ENCODE measurements at places on chromosomes 4 and X.
A peak's percentile ranks its signal among the peaks of the same experiment; 100 is the strongest.

DNA sequence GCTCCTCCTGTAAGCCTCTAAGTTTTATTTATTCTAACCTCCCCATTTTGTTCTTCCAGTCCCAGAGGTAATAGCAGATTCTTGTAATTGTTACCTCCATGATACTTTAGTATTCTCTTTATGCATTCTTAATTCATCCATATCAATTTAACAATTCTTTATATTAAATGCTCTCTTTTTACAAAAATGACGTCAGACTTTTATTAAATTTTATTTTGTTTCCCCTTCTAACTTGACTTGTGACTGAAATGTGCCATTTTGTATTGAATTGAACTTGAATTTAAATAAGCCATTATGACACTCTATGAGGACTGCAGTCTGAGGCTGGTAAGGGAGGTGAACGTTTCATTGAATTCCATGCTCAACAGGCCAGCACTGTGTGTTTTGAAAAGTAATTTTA is 60.0 kb upstream of the NUDT10 start:
- DNase-seq, result no peak

DNA sequence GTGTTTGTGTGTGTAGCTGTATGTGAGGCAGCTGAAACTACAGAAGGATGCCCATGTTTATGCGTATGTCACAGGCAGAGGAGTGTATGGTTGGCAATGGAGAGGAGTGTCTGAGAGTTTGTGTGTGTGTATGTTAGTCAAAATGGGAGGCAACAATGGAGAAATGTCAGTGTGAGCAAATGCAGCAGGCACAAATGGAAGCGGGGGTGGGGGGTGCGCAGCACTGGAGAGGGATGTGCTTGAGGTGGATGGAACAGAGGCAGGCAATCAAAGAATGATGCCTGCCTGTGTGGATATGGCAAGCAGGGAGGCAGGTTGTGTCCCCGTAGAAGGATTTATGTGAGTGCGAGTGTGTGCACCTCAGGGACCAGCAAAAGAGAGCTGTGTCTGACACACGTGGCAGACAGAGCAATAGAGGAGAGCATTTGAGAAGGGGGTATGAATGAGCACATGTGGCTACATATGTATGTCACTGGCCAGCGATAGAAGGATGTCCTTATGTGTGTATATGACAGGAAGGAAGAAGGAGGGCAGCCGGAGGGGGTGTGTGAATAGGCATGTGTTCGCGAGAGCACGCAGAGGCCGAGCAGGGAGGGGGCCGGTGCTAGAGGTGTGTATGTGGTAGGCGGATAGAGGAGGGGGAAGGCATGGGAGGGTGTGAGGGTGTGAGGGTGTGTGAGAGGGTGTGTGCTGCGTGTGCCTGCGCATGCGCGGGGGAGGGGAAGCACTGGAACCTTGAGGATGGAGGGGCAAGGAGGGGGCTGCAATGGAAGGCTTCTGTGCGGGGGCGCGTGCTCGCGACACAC is 1.1 kb downstream of the PJA1 start:
- peak; percentile 31 for DNase-seq

- no peak for DNase-seq
Observed at GRCh38 chrX:109926743-109927662, 75.9 kb upstream of the TMEM164 start.

- no peak for DNase-seq
Observed at GRCh38 chrX:150371877-150372276, 8.8 kb downstream of the MAMLD1 start.

- no peak for DNase-seq
Observed at GRCh38 chrX:63404332-63404731, 53.2 kb upstream of the SPIN4 start.

DNA sequence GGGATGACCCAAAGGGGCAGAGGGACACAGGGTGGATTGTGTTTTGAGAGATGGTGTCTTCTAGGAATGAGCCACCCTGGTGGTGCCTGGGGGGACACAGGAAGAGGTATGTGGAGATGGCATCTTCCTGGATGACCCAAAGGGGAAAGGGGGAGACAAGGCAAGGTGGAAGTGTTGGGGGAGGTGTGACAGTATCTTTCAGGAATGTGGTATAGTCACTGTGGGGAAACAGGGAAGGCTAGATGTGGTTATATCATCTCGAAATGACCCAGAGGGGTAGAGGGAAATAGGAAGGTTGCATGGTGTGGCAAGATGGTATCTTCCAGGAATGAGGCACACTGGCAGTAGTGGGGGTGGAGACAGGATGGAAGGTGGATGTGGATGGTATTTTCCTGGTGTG is 62.9 kb downstream of the MAOA start:
- no peak for DNase-seq

GRCh38 chr4:177451108-177451500 is 8.9 kb upstream of the AGA start:
- DNase-seq, result no peak

- DNase-seq, result no peak
Observed at GRCh38 chrX:37854148-37854547, 6.8 kb upstream of the DYNLT3 start.

DNA sequence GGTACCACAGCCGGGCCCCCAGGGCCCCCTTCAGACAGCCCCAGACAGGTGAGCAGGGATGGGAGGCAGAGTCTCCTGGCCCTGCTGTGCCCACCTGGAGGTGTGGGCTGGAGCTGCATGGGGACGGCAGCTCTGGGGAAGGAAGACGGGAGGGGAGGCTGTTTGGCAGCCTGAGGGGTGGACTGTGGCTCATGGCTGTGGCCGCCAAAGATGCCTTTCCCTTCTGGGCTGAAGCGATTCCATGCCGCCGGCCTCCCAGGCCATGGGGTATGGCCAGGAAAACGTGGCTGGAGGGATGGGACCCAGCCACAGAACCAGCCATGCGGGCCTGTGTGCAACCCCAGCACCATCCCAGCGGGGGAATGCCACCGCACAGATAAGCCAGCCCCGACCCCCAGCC is 65.7 kb downstream of the FAM53A start:
- DNase-seq, result no peak

DNA sequence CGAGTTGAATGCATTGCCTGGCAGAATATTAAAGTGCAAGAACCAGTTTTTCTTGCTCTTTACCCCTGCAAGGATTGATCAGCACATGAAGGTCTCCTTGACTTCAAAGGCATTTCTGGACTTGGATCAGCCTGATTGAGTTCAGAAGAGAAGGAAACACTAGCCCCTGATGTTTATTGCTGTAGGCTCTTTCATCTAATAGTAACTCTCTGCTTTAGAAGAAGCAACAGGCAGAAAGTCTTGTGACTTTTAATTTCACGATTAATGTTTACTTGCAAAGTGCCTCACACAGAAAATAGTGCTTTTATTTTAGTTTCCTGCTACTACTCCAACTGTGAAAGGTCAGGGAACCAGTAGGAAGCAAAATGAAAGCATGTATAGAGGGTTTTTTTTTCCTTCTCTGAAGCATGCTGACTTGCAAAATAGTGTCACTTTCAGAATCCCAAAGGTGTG is 69.1 kb downstream of the PCDH7 start:
- no peak for DNase-seq

DNA sequence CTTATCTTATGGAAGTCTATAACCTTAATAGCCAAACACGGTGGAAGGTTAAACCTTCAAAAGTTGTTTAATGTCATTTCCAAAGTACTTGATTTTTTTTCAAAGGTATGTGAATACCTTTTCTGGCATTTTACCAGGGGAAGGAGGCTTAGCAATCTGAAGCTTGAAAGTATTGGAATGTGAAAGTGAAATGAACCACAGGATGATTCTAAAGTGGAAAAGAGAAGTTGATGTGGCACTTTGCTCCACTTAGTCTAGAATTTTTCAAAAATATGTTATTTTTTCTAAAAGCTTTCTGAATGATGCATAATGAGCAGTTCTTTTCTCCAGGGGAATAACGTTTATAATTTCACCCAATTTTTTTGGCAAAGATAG is 19.2 kb downstream of the PI4K2B start:
- DNase-seq, result no peak

DNA sequence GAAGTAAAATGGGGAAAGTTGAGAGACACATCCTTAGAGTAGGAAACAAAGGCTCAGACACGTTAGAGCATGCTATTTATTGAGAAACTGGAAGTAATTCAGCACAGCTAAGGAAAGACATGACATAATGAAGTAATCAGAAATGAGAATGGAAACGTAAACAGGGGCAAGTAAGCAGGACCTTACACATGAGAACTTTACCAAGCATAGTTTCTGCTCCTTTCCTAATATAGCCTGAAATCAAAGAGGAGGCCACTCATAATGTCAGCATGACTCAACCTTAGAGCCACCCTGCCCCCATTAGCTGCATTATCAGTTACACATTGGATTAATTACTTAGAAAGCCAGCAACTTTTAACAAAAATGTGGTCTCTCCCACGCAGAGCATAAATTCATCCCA is 558.3 kb upstream of the GRIA3 start:
- DNase-seq, result no peak

DNA sequence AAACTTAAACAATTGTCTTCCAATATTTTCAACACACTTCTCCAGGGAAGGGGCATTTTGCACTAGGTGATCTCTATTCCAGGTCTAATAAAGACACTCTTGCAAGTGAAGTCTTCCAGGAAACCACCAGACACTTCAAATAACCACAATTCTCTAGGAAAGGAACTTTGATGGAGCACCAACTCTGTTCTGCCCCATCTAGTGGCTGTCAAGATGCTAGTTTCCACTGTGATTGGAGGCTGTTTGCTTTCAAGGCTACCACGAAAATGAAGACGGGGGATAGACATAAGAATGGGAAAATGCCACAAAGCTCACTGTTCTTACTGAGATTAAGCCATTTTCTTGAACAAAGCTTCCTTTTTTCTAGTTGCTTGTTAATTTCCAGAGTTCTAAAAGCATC is 100.6 kb upstream of the F9 start:
- DNase-seq, result no peak

DNA sequence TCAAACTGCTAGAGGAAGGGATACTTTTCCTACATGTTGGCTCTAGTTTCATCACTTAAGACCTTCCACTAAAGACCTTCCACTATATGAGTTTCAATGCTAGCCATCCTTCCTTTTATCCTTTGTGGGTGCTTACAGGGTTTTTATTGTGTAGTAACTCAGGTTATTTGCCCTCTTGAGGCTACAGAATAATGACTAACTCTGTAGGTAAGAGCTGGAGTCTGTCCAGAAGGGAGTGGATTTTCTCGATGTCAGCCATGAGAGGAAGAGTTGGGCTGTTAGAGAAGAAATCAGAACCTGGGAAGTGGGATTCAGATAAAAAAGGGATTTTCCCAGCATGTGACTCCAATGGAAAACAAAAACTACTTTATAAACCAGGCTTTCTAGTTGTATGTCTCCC is 27.5 kb upstream of the HERC5 start:
- DNase-seq, result no peak

- DNase-seq, result no peak
Observed at GRCh38 chrX:13622401-13622964, 30.5 kb upstream of the TCEANC start.

DNA sequence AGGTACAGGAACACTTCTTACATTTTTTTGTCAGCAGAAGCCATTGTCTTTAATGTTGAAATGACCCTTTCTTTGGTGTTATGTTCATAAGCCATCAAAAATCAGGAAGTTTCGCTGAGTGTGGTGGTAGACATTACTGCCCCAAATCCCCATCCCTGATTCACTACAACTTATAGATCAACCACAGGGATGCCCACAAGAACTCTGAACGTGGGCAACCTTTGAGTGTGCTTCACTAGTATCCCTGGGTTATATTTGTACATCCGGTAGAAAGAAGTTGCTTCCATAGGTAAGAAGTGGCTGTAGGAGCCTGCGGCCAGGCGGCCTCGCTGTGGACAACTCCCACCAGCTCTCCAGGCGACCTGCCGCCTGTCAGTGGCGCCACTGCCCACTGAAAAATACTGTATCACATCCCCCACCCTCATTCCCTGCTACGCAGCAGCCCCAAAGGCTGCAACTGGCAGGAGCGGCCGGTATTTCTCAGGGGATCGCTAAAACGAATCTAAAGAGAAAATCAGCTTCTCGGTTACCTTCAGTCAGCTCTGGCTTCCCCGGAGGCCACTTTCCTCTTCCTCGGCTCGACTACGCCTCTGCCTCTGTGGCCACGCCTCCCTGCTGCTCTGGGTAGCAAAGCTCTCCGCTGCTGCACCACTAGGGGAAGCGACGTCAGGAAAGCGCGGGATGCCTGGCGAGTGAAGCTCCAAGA is 13.9 kb upstream of the ETDC start:
- no peak for DNase-seq

DNA sequence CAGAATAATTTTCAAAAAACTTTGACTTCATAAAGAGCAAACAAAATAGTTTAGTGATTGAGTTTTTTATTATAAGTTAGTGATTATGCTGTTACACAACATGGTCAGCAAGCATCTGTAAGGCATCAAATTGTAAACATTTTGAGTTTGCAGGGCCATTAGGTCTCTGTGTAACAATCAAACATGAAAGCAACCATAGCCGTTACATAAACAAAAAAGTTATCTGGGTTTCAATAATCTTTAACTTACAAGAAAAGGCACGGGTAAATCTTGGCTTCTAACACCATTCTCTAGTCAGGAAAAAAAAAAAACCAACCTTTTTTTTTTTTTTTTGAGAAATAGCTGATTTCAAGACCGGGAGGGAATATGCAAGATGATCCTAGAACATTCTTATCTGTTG is 1941.1 kb downstream of the PCDH7 start:
- no peak for DNase-seq

All from NCI-H1092 (cell line).